ENCODE measurements at places on chromosomes 1 and 21. TPM values are rescaled to one million over a fixed set of nuclear protein-coding genes. Genes with fewer than 3 reads are reported as not detected.

GRCh38 chr21:46295996-46296752 lies 10.0 kb downstream of the YBEY start:
- DNase-seq, result no peak

- no peak for DNase-seq
Observed at GRCh38 chr1:155022927-155023236, 10.7 kb downstream of the DCST2 start.

Gene CELA2B
- not detected for total RNA-seq

- DNase-seq, result peak; percentile 7
Observed at GRCh38 chr1:87478231-87478630, 149.6 kb downstream of the LMO4 start.

GRCh38 chr1:164950541-164950986 lies 391.6 kb downstream of the PBX1 start:
- no peak for DNase-seq

- no peak for DNase-seq
Observed at GRCh38 chr1:201774224-201774982, 54.6 kb upstream of the IPO9 start.

Gene TCP10L
- 0.31 TPM for total RNA-seq

DNA sequence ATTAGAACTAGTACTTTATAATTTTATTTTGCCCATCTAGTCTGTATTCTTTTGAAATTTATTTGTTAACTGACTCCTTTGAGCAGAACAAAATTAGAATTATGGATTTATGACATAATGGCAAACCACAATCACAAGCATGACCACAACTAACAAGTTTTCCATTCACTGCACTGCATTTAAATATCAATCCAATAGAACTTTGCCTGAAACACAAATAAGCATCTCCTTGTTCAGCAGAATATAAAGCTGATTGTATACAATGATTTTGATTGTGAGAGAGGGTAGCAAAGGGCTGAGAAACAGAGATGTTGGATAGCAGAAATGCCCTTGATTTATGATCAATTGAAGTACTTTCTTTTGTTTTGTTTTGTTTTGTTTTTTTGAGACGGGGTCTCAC lies 495.5 kb upstream of the RGS18 start:
- DNase-seq, result no peak

Gene CLIC6
- 5.4 TPM for total RNA-seq

DNA sequence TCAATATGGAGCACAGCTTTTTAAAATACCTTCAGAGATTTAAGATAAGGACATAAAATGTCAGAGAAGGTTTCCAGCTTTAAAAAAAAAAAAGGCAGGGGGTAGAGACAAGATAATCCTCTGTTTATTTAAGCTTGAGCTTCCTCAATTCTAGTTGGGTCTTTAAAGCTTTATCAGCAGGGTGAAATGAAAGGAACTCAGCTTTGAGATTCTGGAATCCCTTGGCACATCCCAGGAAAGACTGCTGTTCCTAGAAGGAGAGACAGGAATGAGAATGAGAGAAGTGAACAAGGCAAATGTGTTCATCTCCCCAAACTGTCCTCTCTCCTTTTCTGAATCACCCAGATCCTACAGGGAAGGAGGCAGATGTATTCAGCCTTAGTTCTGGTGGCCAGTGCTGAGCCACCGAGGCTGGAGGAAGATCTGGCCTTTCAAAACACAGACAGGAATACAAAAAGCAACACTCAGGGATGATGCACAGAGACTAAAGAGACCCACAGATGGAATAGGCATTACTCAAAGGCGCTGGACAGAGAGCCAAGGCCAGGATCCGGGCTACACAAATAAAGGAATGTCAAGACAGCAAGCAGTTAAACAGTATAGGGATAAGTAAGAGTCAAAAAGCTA lies 385.8 kb upstream of the DUSP10 start:
- DNase-seq, result no peak

Gene BRINP2
- 0.59 TPM for total RNA-seq

Gene GBP2
- 0.36 TPM for total RNA-seq

Gene RNU1-2
- total RNA-seq, result 3,428 TPM

Gene RGS4
- 15.2 TPM for total RNA-seq

- DNase-seq, result peak; percentile 15
Observed at GRCh38 chr1:244296447-244296846, 155.3 kb downstream of the ADSS2 start.

GRCh38 chr1:89286549-89287180 lies 14.0 kb upstream of the GBP5 start:
- DNase-seq, result no peak

DNA sequence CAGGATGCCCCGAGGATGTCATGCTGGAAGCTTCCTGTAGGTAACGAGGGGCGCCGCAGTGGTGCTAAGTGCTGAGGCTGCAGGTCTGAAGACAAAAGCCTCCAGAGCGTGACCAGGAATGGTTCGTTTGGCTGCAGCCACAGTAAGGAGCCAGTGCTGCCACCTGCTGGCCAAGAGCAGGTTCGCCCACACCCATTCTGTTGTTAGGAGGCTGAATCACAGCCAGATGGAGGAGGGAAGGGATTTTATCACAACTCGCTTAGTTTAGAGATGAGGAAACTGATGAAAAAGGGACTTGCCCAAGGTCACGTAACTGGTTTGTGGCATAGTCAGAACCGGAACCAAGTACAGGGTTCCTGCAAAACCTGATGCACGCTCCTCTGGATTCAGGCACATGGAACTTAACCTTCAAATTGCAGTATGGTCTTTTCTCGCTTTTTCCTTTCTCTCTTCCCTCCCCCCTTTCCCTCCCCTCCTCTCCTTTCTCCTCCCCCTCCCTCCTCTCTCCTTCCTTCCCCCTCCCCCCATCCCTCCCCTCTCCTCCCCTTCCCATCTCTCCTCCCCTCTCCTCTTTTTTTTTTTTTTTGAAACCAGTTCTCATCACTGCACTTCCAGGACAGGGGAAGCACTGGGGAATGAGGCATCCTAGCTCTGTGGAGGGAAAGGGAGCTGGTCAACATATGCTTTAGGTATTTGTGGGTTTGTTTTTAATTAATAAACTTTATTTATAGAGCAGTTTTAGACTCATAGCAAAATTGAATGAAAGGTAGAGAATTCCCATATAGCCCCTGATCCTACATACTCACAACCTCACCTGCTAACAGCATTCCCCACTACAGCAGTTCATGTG lies 81.8 kb downstream of the MPZL1 start:
- DNase-seq, result peak; percentile 90

- no peak for DNase-seq
Observed at GRCh38 chr1:206633708-206634121, 1.6 kb upstream of the DYRK3 start.

GRCh38 chr1:154992721-154993571 lies 440 bp upstream of the LENEP start:
- no peak for DNase-seq

DNA sequence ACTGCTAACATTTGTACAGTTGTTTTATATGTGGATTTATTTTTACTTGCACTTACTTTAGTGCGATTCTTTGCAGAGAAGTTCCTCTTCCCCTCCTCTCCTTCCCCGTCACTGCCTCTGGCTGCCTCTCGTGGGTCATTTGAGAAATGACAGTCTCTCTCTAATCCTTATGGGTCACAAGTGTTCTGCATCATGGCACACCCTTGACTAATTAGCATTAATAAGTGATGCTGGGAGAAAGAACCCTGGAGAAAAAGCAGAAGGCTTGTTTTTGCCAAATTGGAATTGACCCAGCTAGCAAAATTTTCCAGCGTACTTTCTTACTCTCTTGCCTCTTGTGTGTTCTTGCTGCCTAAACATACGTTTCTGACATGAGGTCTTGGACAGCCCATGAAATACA lies 301.2 kb downstream of the DUSP10 start:
- no peak for DNase-seq

DNA sequence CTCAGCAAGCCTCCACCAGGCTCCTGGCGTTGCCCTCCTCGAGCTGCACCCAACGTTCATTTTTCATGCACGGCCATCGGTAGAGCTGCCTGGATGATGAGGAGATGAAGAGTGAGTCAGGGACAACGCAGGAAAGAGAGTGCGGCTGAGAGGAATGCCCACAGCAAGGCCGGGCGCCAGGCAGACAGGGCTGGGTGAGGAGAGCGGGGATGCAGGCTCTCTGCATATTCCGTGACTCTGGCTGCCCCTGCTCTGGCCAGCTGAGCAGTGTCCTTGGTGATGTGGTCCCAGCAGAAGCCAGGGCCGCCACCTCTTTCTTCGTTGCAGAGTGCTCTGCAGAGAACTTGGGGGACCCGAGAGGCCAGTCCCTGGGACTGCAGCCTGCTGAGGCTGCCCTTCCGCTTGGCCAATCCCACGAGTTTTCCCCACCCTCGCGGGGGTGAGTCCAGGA lies 10.8 kb downstream of the UMODL1 start:
- no peak for DNase-seq

Gene CLDN17
- not detected for total RNA-seq

Gene THEM5
- total RNA-seq, result not detected

Gene PLA2G2F
- not detected for total RNA-seq

Data from endothelial cell (in vitro differentiated cells).